ENCODE measurements at places on chromosomes 5 and 9. TPM values are rescaled to one million over a fixed set of nuclear protein-coding genes. Genes with fewer than 3 reads are reported as not detected.

FCN2 gene
- not detected for total RNA-seq

GRCh38 chr9:75983319-75984045, 93.0 kb downstream of the PCSK5 start:
- no peak for DNase-seq

GABRP gene
- not detected for total RNA-seq

WDR38 gene
- not detected for total RNA-seq

PCDHA8 gene
- under 0.01 TPM for total RNA-seq

GRCh38 chr9:28319981-28320380, 746.7 kb upstream of the C9orf72 start:
- no peak for DNase-seq

DNA sequence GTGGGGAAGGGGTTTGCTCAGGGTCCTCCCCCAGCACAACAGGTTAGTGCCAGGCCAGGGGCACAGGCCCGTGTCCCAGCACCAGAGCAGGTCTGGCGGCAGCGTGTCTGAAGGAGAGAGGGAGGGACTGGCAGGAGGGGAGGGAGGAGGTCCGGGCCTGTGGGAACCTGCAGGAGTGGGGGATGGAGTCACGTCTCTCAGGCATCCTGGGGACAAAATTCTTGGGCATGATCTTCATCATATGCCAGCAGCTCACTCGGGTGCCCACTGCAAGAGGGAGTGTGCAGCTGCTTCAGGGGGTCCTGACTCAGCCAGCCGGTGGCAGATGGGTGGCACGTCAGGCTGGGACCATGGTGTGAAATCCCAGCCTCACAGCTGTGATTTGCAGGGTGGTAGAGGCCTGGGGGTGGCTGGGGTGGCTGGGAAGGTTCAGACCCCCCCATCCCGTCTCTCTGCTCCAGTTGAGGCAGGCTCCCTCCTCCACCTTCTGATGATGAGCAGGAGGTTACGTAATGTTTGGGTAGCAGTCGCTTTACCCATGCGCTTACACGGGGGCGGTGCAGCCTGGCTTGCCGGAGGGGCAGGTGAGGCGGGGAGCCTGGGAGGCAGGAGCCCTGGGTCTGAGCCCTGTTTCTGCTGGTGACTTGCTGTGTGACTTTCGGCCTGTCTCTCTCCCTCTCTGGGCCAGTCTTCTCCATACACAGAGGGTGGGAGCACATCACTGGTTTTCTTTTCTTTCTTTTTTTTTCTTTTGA, 40.5 kb downstream of the NCS1 start:
- no peak for DNase-seq

GRCh38 chr5:35213608-35214007, 16.7 kb downstream of the PRLR start:
- no peak for DNase-seq

DNA sequence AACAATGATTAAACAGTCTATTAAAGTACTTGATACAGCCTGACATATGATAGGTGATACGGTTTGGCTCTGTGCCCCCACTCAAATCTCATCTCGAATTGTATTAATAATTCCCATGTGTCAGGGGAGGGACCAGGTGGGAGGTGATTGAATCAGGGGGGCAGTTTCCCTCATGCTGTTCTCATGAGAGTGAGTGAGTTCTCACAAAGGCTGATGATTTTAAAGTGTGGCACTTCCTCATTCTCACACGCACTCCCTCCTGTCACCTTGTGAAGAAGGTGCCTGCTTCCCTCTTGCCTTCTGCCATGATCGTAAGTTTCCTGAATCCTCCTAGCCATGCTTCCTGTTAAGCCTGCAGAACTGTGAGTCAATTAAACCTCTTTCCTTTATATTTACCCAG, 40.1 kb upstream of the TARS1 start:
- DNase-seq = no peak

GALNT12 gene
- total RNA-seq = 2.5 TPM

LTC4S gene
- not detected for total RNA-seq

DNA sequence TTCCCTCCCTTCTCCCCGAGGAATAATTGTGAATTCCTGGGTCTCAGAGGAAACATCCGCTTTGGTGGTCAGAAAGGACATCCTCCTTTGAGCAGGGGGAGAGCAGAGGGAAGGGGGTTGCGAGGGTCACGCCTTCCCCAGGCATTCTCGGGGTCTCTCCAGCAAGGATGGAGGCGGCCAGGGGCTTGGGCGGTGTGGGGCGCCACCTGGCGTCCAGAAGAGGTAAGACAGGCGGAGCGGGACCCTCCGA, 129.1 kb downstream of the KCNIP1 start:
- no peak for DNase-seq

DNA sequence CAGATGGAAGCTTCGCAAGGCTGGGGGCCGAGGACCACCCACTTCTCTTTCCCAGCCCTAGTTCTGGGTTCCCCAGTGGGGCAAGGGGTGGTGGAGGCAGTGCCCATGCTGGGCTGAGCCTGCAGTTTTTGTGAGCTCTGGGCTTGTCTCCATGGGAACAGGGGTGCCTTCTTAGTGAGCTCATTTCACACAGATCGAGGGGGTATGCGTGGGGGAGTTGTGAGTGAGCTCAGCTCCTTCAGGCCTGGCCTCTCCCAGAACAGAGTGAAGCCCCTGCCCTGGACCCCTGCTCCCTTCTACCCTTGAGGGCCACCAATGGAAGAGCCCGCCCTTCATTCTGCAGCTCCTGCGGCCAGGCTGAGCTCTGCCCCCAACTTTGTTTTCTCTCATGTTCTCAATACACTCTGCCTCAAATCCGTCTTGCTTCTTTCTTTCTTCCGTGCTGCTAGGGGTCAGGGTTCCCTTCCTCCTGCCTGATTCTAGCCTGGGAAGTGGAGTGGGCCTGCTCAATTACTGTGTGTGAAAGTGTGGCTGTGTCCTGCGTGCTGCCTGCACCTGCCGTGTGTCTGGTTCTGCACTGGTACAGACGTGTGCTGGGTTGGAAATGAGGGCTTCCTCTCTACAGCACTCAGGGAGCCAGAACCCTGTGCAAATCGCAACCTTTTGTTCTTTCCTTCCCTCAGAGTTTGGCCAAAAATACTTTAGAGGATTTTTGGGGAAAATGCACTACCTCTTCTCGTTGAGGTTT, 9.0 kb upstream of the MYOZ3 start:
- DNase-seq = no peak

DNA sequence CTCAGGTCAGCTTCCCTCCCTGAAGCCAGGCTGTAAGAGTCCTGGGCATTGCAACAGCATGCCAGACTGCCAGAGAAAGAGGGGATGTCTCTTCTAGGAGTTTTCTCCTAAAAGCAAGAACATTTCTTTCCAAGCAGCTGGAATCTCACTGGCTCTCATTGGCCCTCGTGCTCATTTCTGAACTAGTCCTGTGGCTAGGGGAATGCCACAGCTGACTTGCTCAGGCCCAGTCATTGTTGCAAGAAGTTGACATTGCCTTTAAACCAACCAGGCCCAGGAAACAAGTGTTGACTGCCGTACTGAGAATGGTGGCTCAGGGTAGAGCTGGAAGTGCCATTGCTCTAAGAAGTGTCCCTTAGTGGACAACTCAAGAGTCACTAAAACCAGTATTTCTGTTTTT, 15.0 kb upstream of the CEP120 start:
- DNase-seq = no peak

ROPN1L gene
- total RNA-seq = 0.28 TPM

DNA sequence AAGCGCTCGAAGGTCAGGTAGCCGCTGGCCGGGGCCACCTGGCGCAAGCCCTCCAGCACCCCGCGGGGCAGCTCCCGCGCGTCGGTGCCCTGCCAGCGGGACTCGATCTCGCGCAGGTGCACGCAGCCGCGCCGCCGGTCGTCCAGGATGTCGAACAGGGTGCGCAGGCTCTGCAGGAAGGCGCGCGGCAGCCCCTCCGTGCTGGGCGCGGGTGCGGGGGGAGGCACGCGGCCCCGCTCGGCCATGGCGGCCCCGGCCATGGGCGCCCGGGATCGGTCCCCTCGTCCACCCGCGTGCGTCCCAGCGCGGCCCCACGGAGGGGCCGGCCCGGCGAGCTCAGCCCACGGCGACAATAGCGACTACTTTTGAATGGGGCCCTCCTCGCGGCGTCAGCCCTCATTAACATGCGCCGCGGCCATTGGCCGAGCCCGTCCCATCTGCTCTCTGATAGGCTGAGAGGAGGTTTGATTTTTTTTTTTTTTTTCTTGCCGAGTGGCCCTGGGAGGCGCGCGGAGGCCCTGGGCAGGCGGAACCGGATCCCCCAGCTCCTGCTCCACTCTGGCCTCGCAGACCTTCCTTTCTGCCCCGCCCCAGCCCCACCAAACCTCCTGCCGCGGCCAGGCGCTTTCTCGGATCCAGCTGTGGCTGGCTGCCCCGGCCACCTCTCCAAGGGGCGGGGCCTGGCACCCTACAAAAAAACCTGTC, at the start of gene SAPCD2:
Gene SAPCD2, minus strand, starts transcription at position 357 of the 705 bp plus-strand sequence. Its CDS starts 97 bp downstream, at position 260.
- DNase-seq = peak; percentile 79

DNA sequence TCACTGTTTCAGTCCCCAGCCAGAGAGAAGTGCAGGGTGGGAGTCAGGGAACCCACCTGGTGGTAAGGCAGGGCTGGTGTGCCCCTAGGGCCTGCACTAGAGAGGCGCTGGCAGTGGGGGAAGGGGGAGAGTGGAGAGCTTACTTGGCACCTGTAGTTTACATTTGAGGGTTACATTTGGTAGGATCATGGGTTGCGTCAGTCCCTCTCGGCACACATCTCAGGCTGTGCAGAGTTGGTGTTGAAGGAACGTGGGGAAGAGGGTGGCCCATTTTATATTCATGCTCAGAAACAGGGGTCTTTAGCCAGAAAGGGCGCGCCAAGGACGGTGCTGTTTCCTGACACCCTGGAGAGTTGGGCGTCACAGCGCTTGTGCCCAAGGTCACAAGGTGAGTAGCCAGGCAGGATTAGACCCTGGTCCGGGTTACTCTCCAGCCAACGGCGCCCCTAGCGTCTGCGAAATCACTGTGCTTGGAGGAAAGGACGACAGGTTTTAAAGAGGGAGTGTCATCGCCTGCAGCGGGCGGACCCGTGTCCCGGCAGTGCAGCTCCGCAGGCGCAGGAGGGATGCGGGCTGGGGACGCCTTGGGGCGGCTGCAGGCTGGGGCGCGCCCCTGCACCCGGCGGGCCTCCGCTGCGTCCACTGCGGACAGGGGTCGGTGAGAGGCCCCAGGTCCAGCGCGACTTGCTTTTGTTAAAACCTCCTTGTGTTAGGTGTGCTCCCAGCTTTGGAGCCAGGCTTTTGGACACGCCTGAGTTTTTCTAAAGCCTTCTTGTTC, 272.6 kb downstream of the FANCC start:
- DNase-seq = no peak

GRCh38 chr5:32013658-32014057, 160.5 kb downstream of the GOLPH3 start:
- no peak for DNase-seq

TRIP13 gene
- total RNA-seq = 27.2 TPM

GRCh38 chr9:87991151-87991870, 17.0 kb upstream of the CDK20 start:
- DNase-seq = no peak

All from IMR-90 (cell line).